NCI-H2171 (cell line): ENCODE measurements at places on chromosomes 3 and 15.

- no peak for DNase-seq
These were observed 32.2 kb upstream of the PTPN23 start for GRCh38 chr3:47348411-47349154.

- DNase-seq, result no peak
These were observed 14.2 kb upstream of the SLC7A14 start for GRCh38 chr3:170600005-170600624.

- DNase-seq, result peak; percentile 90
These were observed 6.4 kb upstream of the ANKDD1A start for GRCh38 chr15:64905119-64905831.

- no peak for DNase-seq
These were observed 23.7 kb downstream of the CNTN3 start for GRCh38 chr3:74590620-74591262.

GRCh38 chr3:28244491-28244890, 3.1 kb downstream of the CMC1 start:
- no peak for DNase-seq

DNA sequence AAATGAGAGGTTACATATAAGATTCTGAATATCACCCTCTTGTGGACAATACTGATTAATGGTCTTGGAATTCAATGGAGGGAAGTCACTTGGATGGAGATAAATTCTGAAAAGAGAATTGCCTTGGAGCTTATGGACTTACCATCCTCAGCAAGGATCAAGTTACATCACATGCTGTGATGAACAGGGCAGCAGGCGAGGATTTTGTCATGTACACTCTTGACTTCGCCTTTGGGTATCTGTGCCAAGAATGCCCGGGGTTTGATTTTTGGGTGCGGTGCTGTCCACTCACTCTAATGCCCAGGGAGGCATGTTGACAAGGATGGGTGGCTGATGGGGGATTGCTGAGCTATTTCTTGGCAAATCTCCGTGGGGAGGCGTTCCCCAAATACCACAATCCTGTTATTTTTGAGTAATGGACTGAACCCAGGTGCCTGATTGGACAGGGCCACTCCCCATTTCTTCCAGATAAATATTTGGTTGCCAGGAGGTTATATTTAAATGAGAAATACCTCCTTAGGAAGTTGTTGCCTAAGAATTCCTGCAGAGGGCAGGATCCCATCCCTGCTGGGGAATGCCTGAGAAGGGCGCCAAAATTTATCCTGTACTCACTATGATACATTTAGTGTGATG, 96.3 kb downstream of the TPRG1 start:
- no peak for DNase-seq

DNA sequence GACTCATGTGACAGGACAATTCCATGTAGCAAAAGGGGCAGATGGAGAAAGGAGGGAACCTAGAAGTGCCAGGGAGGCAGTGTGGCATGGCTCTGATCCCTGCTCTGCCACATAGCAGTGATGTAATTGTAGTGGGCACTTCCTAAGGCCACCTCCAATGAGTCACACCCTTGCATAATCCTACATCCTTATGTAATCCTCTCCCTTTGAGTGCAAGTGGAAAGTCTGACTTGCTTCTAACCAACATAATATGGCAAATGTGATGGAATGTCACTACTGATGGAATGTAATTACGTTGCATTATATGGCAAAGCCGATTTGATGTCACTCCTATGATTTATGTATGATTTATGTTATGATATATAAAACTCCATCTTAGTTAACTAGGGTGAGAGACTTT, 72.9 kb upstream of the ATP2C1 start:
- DNase-seq, result no peak

DNA sequence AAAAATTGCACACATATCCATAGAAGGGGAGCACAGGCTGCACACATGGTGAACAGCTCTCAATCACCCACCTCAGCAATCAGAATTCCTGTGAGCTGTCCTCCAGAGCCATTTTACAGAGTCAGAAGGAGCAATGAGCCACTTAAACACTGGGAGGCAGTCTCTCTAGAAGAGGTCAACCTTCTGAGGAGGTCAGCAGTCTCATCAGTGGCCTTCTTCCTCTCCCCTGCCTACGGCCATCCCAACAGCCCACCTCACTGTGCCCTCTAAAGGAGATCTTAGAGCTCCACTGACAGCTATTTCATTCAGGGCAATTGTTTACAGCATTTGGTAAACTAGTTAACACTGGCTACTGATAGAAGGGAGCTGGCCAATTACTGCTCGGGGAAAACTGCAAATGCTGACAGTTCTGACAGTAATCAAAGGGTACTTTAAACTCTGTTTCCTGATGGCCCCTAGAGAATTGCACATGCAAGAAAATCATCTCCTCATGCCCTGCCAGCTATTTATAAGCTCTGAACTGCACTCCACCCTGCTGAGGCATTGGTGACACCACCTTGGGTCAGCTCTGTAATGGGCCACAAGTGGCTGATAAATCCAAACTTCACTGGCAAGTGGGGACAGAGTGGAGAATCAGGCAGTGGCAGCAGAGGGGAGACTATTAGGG, 42.1 kb upstream of the TSPAN3 start:
- no peak for DNase-seq

GRCh38 chr3:119170821-119171220, 2.6 kb upstream of the UPK1B start:
- DNase-seq, result no peak

DNA sequence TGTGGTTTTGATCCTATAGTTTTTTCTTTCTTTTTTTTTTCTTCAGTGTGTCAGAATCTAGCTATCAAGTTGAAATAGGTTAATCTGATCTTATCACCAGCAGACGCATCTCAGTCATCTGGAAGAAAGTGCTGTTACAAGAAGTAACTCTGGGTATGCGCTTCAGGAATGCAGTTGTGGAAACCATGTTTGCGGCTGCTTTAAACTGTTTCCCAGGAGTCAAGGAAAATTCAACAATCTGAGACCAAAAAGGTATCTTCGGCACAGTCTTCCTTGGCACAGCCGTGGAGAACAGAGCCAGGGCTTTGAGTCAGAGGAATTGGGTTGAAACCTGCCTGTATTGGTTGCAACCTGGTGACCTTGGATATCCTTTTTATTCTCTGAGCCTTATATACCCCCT, 59.9 kb downstream of the CD47 start:
- no peak for DNase-seq

DNA sequence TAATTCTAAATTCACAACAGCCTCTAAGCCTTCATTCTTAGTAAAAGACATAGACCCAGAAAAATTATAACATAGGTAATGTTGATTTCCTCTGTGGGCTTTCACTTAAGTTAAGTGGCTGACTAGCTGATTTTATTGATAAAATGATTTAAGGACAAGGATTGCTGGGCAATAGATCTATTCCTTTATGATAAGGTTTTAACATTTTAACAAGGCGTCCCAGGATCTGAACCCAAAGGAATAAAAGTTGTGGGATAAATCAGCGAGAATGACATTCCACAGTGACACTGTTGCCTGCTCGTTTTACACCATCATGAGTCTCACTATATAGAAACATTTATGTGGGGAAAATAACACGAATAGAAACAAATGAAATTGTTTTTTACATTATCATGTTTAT, 1151.0 kb downstream of the ZPLD1 start:
- no peak for DNase-seq

GRCh38 chr15:76065245-76065644, 5.5 kb downstream of the TMEM266 start:
- DNase-seq, result no peak

- DNase-seq, result no peak
These were observed 53.6 kb downstream of the FEZF2 start for GRCh38 chr3:62319570-62320243.
